ENCODE measurements at places on chromosomes 6 and 20.
A peak's percentile ranks its signal among the peaks of the same experiment; 100 is the strongest.

DNA sequence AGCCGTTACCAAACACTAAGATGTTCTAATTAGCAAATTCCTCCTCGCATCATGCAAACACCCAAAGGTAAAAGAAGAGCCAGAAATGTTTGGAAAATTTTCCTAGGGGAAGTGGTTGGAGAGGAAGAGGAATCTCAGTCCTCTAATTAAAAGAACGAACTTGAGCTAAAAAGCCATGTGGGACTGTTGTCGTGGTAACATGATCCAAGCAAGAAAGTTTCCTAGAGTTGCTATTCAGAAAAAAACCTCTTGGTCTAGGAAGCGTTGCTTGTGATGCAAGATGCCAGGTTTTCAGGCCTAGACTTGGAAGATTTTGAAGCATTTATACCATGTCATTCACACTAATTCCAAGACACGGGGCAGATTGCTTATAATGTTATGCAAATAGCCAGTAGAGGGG lies 106.8 kb upstream of the DOK5 start:
- DNase-seq, result no peak

DNA sequence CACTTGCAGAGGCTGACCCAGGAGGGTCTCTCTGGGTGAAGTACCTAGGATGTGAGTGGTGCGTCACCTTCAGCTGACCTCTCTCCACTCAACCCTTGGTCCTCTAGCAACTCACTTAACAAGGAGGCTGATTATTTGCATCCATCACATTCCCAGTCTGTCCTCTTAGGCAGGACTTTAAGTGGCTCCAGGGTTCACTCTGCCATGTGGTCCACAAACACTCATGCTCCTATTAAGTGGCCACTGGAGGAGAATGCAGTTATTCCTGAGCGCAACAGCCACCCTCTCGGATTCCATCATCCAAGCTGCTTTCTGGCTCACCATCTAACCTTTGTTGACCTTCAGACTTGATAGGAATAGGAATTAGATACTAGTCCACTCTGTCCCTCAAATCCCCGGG lies 61.1 kb upstream of the SCAF8 start:
- DNase-seq, result no peak

GRCh38 chr20:48236000-48236970 lies 451.0 kb upstream of the SULF2 start:
- DNase-seq, result no peak

DNA sequence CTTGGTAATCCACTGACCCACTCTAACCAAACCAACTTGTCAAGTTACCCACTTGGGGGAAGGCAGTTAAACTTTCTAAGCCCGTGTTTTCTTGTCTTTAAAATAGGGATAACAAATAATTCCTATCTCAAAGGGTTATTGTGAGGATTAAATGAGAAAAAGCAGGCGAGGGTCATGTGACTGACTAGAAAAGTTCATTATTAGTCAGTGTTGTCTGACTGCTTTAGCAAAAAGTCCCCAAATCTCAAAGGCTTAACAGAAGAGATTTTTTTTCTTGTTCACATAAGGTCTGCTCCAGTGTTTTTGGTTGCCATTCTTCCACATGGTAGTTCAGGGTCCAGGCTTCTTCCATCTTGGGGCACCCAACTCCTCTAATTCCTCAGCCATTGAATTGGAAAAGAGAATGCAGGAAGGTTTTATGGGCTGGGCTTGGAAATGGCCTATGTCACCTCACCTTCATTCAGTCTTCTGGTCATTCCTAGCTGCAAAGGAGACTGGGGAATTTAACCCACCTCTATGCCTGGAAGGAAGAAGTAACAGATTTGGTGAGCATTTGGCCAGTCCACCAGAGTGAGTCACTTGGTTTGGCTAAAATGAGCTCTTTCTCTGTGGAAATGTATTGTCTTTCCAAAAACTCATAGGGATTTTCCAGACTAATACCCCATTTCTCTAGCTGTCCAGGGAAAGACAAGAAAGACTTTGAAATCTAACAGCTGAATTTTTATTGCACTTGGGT lies 77.0 kb downstream of the CAP2 start:
- DNase-seq, result no peak

GRCh38 chr6:35179901-35180535 lies 33.7 kb upstream of the SCUBE3 start:
- no peak for DNase-seq

GRCh38 chr6:105359419-105360370 lies 43.2 kb downstream of the PREP start:
- no peak for DNase-seq

GRCh38 chr6:64213697-64214096 lies 578.1 kb downstream of the PHF3 start:
- DNase-seq, result no peak

- no peak for DNase-seq
These were observed 181.9 kb downstream of the NFATC2 start for GRCh38 chr20:51360451-51361201.

DNA sequence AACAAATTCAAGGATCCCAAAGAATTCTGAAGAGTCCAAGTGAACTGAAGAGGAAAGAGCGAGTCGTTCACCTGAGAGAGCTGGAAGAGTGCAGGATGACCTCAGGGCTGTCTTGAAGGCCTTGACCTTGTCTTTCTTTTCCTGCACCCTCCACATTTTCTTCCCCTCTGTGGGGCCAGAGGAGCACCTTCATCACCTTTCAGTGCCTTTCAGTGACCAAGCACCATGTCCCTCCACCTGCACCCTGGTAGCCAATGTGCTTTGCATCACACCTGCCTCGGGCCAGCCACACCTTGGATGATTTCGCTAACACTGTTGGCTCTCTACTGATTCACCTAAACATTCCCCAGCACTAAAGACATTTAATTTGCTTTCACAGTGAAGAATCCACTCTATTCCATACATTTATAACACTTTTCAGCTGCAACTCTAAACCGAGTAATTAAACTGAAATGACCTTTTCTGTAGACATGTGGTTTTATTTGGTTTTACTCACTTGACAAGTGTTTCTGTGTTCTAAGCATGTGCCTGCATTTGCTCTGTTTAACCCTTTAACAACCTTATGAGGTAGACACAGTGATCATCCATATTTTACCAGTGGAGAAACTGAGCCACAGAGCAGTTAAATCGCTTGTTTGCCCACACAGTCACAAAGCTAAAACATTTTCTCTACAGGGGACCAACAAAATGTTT lies 121.3 kb upstream of the CST7 start:
- no peak for DNase-seq

DNA sequence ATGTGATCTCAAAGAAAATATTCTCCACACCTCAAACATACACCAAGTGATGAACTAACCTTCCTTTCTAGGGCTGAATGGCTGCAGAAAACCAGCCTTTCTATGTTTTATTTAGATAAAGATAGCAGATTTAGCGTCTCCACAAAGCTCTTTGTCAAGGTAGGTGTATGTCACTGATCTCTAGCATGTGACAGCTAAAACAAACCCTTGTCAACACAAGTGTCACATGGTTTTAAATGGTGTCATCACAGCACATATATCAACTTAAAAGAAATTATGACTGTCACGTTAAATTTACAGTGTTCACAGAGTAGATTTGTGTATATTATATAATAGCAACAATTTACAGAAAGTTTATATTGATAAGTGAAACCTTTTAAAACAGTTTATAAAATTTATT lies 58.3 kb downstream of the TENT5A start:
- DNase-seq, result no peak

- DNase-seq, result no peak
These were observed 16.9 kb upstream of the MTG2 start for GRCh38 chr20:62165762-62166399.

DNA sequence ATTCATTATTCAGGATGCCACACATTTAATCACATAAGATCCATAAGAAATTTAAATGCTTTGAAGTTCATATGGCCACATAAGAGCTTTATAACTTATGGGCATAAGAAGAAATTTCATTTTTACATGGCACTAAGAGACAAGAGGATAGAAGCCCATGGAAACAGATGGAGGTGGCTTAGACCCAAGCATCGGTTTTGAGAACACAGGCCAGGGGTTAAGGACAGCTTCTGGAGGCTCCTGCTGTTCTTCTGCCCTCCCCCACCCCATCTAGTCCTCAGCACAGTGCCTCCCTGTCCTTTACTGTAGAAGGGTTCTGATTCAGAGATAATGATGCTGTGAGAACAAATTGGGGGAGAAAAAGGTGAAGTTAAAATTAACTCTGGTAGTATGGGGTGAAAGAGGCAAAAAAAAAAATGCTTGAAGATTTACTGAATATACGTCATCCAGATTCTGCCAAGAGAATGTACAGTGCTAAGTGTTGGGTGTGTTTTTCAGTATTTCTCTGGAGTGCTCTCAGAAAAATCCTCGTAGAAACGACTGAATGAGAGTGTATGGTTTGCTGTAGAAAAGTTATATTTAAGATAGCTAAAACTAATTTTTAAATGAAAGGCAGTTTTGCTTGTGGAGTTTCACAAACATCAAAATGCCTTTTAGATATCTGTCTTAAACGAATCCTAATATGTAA lies 539.7 kb downstream of the QKI start:
- no peak for DNase-seq

- DNase-seq, result peak; percentile 66
These were observed 74.1 kb upstream of the RALY start for GRCh38 chr20:33919653-33920052.

GRCh38 chr6:11744753-11745152 lies 33.9 kb downstream of the ADTRP start:
- no peak for DNase-seq

GRCh38 chr20:37584238-37584807 lies 56.6 kb upstream of the BLCAP start:
- DNase-seq, result no peak

GRCh38 chr6:95629551-95629950 lies 52.2 kb downstream of the MANEA start:
- no peak for DNase-seq

DNA sequence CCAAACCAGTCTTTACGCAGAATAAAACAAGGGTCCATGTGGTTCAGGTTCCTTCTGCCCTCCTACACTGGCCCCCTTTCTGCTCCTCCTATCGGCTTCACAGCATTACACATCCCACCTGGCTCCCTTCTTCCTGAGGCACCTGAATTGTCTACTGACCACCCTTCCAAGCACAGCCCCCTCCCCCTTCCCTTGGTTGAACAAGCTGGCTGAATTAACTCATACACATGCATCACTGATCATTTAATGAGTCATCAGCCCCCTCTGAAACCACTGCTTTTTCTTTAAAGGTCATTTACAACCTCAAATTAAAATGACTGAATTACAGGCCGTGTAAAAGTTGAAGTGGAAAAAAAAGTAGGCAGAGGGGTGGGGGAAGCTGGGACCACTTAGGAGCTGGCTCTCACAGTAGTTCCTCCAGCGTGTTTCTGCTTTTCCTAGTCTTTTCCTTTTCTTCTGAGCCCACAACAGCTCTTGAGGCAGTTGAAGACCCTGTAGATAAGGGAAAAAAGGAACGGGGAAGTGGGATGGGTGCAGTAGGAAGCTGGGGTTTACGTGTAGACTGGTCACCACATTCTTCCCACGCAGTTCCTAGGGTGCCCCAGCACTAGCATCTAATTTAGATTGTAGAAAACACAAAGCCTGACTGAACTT lies 67.6 kb downstream of the FYN start:
- peak; percentile 46 for DNase-seq

GRCh38 chr6:25918083-25918683 lies 12.3 kb downstream of the SLC17A2 start:
- DNase-seq, result no peak

GRCh38 chr6:124772733-124773319 lies 189.4 kb upstream of the RNF217 start:
- DNase-seq, result no peak

DNA sequence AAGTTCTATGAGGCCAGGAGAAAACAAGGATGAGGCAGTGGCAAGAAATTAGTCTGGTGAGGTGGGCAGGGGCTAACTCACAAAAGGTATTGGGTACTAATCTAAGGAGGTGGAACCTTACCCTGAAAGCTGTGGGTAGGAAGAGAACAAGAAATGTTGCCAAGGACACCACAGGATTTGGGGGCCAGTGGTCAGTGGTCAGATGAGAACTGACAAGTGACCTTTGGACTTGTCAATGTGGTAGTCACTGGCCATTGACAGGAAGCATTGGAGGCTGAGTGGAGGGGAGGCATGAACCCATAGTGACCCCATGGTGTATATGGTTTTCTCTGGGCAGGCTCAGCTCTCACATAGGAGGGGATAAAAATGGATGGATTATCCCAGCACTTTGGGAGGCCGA lies 25.3 kb upstream of the SMIM29 start:
- DNase-seq, result no peak

DNA sequence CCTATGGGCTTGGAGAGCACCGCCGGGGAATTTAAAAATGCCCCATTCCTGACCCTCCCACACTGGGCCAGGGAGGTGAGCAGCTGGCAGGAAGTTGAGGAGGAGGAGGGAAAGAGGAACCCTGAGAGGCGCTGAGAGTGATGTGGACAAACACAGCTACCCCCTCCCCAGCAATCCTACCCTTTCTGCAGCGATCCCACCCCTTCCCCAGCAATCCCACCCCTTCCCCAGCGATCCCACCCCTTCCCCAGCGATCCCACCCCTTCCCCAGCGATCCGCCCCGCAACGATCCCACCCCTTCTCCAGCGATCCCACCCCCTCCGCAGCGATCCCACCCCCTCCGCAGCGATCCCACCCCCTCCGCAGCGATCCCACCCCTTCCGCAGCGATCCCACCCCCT lies 111.6 kb downstream of the SYCP2 start:
- DNase-seq, result no peak

- DNase-seq, result no peak
These were observed 92.0 kb downstream of the OLIG3 start for GRCh38 chr6:137402143-137402680.
